ENCODE measurements at places on chromosomes 6 and 20.

GRCh38 chr6:169489563-169490245, 212.1 kb downstream of the WDR27 start:
- DNase-seq: no peak

GRCh38 chr6:157954150-157955117, 27.2 kb upstream of the SYNJ2 start:
- peak; percentile 81 for DNase-seq

DNA sequence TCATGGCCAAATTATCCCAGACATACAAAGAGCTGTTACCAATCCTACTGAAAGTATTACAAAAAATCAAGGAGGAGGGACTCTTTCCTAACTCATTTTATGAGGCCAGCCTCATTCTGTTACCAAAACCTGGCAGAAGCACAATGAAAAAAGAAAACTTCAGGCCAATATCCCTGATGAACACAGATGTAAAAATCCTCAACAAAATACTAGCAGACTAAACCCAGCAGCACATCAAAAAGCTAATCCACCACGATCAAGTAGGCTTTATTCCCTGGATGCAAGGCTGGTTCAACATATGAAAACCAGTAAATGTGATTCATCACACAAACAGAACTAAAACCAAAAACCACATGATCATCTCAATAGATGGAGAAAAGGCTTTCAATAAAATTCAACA, 109.2 kb downstream of the C6orf118 start:
- no peak for DNase-seq

- no peak for DNase-seq
Measured at GRCh38 chr20:36462440-36463211, 78.7 kb upstream of the MYL9 start.

DNA sequence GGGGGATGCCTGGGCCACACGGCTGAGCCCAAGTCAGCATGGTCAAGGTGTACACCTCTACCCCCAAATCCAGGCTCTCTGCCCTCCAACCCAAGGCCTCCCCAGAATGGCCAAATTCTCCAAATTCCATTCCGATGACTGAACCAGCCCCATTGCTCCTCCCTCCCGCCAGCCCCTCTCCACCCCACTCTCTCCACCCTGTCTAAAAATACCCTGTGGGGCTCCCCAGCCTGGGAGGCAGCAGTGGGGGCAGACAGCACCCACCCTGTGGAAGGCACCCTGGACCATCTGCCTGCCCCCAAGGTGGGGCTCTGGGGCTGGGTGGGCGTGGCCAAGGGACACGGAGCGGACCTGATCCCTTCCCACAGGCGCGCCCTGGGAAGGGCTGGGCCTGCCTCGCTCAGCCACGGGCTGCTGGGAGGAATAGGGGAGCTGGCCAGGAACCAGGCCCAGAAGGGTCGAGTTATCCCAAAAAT, 11.4 kb downstream of the TEAD3 start:
- peak; percentile 63 for DNase-seq

- DNase-seq: no peak
Measured at GRCh38 chr6:11260249-11261038, 28.0 kb upstream of the NEDD9 start.

DNA sequence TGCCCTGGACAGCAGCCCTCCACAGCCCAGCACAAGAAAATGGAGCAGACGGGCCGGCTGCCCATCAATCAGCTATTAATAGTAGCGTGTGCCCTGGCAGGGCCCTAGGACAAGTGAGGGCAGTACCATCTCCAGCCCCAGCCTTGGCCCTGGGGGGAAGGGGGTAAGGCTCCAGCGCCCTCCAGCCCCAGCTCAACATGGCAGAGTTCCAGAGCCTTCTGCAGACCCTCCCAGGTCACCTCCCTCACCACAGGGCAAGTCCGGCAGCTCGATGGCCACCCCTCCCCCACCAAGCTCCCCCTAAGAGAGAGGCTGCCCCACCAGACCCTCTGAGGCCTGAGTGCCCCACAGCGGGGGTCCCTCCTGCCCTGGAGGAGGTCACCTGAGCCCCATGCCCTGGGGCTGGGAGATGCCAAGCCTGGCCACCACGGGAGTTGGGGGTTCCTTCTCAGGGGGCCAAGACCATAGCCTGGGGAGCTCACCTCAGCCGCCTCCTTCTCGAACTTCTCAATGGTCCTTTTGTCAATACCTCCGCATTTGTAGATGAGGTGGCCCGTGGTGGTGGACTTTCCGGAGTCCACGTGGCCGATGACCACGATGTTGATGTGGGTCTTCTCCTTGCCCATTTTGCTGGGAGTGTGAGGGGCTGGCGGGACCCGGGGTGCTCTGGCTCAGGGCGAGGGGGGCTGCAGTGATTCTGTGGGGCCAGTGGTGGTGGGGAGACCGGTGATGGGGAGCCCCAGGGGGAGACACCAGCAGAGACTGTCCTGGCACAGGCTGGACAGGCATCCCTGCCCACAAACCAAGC, 1.5 kb downstream of the EEF1A2 start:
- DNase-seq: no peak

DNA sequence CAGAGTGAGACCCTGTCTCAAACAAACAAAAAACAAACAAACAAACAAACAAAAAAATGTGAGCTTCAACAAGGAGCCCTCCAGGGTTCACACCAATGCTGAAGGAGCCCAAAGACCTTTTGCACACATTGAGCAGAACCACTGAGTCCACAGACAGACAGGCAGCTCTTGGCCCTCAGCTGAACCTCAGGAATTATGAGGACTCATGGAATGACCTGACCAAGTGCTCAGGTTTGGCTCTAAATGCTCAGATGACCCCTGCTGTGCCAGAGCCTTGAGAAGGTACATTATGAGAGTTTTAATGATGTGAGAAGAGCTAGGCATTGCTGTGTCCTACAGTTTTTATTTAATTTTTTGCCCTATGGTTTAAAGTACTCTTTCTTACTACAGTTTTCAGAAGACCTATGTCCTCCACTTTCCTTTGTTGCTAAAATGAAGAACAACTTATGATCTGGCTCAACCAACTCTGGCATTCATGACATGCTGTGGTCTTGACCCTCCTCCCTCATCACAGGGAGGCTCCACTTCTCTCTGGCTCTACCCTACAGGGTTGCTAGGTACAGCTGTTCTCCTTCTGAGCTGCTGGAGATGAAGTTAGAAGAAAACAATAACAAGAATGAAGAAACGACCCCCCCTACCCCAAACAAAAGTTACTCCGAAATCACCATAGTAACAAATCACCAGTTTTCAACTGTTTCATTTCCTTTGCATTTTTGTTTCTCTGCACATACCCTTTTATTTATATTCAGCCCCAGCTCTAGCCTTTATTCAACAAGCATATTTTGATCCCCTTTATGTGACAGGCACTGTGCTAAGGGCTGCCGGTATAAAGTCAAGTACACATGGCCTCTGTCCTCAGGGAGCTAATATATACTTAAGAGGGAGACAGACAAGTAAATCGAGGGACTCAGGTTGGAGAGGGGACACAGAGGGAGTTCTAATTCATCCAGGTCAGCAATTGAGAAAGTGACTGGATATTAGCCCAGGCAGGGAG, 128.7 kb upstream of the TRAF3IP2 start:
- DNase-seq: no peak

DNA sequence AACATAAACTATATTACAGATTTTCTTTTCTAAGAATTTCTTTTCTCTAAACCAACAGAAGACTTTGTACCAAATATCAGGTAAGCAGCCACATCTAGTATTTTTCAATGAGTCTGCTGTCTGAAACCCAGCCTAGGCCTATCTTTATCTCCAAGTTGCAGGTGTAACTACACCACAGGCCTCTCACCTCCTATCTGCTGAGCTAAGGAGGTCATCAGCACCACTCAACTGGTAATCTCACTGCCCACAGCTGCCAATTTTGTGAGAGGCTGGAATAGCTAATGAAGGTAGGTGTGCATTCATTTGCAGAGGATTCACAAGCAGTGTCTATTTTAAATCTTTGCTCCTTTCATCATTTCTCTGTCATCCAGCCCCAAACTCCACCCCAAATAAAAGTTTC, 584.8 kb downstream of the HDGFL1 start:
- no peak for DNase-seq

DNA sequence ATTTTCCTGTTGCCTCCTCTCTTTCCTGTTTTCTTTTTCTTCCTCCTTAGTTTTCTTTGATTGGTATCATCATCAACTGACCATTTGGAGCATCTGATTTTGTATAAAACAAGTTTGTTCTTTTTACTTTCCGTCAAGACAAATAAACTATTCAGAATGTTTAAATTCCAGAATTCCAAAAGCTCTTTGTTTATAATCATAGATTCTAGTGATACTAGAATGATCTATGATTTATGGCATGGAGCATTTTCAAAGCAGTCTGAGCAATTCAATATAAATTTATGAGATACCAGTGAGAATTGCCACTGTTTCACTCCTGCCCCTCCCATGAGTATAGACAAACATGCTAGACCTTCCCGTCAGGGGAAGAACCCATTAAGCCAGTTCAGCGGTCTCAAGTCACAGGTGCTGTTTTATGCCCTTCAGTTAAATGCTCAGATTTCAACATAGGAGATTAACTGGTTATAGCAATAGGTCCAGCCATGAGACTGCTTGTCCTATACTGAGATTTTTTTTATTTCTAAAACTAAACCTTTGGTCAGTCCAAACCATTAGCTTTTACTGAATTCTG, 60.7 kb downstream of the GRIK2 start:
- no peak for DNase-seq

- DNase-seq: no peak
Measured at GRCh38 chr20:41142919-41143318, 5.6 kb downstream of the PLCG1 start.

DNA sequence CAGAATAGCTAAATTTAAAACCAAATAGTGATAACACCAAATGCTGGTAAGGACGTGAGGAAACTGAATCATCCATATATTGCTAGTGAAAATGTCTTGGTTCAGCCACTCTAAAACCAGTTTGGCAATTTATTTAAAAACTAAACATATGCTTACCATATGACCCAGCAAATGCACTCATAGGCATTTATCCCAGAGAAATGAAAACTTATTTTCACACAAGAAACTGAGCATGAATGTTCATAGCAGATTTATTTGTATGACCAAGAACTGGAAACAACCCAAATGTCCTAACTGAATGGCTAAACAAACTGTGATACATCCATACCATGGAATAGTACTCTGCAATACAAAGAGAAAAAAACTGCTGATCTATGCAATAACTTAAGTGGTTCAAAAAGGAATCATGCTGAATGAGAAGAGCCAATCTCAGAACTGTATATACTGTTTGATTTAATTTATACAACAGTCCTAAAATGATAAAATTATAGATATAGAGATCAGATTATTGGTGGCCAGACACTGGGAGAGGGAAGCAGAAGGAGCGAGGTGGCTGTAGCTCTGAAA, 115.6 kb upstream of the ADGRF1 start:
- no peak for DNase-seq

GRCh38 chr6:35716798-35717197, 20.0 kb upstream of the ARMC12 start:
- DNase-seq: no peak

DNA sequence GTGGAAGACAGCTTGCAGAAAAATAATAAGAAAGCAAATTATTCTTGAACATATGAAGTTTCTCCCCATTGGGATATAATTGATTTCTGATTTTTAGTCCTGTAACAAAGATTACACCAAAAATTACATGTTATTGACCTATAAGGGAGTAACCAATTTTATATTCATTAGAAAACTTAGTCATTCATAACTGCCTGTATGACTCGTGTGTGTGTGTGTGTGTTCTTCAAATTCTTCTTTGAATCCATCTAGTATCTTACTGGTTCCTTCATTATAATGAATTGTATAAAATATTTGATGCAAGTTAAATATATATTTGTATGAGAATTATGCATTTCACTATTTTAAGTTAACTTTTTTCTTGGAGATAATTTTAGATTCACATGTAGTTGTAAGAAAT, 310.4 kb downstream of the HAO1 start:
- no peak for DNase-seq

DNA sequence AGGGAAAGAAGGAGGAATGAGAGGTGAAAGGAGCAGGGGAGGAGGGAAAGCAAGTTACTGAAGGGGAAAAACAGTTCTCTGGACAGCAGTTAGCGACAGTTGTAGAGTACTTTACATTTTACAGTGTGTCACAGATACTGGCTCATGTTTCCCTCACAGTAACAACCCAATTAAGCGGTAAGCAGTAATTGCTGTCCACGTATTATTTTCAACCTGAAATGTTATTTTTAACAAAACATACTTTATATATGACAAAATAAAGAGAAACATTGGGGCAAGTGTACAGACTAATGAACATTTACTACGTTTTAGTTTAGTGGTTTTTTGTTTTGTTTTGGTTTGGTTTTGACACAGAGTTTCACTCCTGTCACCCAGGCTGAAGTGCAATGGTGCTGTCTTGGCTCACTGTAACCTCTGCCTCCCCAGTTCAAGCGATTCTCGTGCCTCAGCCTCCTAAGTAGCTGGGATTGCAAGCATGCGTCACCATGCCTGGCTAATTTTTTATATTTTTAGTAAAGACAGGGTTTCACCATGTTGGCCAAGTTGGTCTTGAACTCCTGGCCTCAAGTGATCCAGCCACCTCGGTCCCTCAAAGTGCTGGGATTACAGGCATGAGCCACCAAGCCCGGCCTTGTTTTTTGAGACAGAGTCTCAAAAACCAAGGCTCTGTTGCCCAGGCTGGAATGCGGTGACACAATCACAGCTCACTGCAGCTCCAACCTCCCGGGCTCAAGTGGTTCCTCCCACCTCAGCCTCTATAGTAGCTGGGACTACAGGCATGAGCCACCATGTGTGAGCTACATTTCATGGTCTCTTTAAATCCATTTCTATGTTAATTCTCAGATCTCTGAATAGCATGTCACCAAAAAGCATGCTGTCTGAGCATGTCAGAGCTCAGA, 22.6 kb upstream of the BTN3A2 start:
- no peak for DNase-seq

GRCh38 chr6:163416557-163417253, 2.2 kb downstream of the QKI start:
- peak; percentile 63 for DNase-seq

GRCh38 chr20:17725094-17725835, 25.5 kb downstream of the BANF2 start:
- DNase-seq: no peak

DNA sequence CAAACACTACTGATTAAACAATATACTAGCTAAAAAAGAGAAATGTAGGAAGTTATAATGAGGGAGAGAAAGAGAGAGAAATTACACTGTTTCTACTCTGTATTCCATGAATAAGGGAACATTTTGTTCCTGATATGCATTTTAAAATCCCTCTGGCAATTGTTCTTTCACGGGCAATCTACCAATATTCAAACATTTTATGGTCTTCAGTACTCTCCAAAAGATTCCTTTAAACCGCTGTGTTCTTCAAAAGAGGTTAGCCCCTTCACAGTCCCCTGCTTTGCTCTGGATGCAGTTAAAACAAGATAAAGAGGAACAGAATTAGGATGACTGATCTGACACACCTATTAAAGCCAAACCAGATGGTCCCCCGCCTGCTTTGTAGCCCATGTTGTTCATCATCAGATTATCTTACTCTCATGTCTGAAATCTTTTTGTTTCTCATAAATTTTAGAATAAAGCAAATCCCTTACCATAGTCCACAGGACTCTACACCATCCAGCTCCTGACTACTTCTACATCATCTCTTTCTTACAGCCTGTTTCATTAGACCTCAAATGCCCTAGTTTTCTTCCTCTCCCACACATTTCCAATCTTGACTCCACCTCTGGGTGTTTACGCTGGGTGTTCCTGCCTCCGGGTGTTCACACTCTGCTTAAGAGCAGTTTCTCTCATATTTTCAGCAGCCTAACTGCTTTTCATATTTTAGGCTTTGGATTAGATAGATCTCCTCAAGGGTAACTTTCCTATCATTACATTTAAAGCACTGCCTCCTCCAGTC, 399.7 kb downstream of the COL12A1 start:
- DNase-seq: no peak

Data from SW480 (cell line).